Urinary bladder (tissue), 4 donors: ENCODE measurements at places on chromosomes 5 and 9. TPM values are rescaled to one million over a fixed set of nuclear protein-coding genes. Genes with fewer than 3 reads are reported as not detected.

DNA sequence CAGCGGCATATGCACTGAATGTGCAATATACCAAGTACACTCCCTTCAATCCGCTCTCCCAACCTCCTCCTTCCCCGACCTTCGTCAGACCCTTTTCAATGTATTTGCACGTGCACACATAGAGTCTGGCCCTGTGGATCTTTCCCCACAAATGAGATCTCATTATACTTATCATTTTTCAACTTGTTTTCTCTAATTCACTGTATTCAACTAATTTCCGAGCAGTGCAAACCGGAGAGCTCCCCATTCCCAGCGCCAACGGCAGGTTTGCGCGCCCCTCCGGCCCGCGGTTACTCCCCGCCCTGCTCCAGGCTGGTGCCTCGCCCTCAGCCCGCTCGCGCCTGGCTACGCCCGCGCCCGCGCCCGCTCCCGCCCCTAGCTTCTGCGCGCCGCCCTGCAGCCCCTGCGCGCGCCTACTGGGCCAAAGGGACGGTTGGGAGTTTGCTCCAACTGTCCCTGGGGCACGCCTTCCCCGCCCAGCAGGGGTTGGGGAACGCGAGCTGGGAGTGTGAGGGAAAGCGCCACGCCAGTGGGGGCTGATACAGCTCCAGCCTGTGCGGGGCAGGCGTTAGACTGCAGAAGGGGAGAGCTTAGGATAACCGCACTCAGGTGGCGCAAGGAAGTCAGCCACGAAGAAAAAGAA lies 3.3 kb upstream of the CDC20B start:
- no peak for DNase-seq

Gene NR4A3
- polyA plus RNA-seq: 4.8 TPM

Gene ZSWIM6
- polyA plus RNA-seq: 6.0 TPM

- DNase-seq: no peak
These were observed 149.1 kb downstream of the FBXL17 start for GRCh38 chr5:108232805-108233204.

DNA sequence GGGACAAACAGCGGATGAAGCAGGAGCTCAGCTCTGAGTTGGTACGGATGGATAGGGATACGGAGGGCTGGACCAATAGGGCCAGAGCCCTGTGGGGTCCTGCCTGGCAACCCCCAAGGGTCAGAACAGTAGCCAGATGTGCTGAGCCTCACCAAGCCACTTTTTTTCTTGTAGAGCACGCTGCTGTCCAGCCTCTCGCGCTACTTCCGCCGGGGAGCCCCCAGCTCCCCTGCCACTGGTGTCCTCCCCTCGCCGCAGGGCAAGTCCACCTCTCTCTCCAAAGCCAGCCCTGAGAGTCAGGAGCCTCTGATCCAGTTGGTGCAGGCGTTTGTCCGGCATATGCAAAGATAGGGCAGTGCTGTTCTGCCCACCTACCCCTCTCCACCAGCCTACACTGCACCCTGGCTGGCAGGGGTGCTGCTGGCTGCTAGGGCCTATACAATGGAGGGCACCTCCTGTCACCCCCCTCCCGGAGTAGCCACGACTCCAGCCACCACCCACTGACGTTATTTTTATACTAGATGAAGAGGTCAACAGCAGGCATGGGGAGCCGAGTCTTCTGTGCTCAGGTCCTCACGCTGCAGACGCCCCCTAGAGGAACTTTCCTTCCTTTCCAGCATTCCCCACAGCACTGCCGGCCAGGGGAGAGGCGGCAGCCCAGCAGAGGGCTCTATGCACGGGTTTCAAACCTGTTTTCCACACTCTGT lies 21.6 kb downstream of the SH3GLB2 start:
- no peak for DNase-seq

DNA sequence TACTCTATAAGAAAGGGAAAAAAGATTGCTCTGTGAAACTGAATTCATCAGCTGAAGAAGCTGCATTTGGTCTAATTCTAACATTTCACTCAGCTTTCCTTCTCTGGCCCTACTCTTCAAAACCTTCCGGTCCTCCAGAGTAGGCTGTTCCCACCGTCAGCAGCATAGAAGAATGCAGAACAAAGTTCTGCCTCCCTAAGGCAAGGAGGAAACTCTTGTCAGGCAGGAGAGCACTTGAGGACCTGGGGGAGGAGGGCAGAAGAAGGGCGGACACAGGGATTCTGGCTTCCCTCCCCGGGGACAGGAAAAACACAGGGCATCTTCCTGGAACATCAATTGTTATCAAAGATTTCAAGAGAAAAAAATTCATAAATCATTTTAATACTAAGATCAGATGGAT lies 69.2 kb upstream of the SHB start:
- no peak for DNase-seq

Gene CCIN
- polyA plus RNA-seq: 0.38 TPM

Gene FBLL1
- 0.92 TPM for polyA plus RNA-seq

- no peak for DNase-seq
These were observed 107.3 kb downstream of the MTREX start for GRCh38 chr5:55415071-55415470.

GRCh38 chr9:89481538-89481915 lies 16.4 kb downstream of the SEMA4D start:
- DNase-seq: no peak

DNA sequence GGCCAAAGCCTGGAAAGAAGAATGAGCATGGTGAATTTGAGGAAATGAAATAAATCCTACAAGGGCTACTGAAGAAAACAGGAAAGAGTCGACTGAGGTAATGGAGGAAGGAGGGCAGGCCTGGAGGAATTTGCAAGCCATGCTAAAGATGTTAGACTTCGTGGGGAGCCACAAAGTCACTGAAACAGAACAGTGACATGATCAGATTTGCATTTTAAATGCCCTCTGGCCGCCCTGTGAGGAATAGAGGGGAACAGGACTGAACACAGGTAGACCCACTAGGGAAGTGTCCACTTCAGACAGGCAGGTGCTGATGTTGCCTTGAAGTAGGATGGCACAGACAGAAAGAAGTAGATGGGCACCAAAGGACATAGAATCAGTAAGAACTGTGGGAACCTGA lies 42.8 kb upstream of the RLN1 start:
- no peak for DNase-seq

DNA sequence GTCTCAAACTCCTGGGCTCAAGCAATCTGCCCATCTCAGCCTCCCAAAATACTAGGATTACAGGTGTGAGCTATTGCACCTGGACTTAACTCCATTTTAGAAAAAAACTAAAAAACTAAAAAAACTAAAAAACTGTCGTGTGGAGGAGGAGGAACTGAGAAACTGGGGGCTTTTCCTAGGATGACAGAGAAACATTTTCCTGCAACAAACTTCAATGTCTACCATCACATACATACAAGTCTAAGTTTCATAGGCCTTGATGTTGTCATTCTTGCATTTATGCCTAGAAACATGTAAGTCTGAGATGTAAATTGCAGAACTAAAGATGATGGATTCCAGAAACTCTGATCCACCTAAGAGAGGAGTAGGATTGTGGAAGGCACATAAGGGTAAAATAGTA lies 556.8 kb downstream of the RAB3C start:
- no peak for DNase-seq

GRCh38 chr9:99365233-99365980 lies 143.3 kb downstream of the SEC61B start:
- DNase-seq: no peak

Gene EGFLAM
- 6.9 TPM for polyA plus RNA-seq

DNA sequence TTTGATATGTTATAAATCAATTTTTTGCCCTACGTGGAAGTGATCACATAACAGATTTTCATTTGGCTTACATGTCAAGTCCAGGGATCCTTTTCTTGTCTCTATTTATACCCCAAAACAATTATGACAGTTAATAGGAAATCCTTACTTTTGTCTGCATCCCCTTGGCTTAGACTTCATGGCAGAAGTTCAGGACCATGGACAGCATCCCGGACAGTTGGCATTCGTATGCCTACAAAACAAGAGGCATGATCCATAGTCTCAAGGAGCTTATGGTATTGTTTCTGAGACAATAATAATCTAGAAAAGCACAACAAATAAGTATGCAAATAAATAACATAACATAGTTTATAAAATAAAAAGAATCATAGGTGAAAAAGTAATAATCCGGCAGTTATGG lies 214.3 kb upstream of the GRIA1 start:
- DNase-seq: no peak

DNA sequence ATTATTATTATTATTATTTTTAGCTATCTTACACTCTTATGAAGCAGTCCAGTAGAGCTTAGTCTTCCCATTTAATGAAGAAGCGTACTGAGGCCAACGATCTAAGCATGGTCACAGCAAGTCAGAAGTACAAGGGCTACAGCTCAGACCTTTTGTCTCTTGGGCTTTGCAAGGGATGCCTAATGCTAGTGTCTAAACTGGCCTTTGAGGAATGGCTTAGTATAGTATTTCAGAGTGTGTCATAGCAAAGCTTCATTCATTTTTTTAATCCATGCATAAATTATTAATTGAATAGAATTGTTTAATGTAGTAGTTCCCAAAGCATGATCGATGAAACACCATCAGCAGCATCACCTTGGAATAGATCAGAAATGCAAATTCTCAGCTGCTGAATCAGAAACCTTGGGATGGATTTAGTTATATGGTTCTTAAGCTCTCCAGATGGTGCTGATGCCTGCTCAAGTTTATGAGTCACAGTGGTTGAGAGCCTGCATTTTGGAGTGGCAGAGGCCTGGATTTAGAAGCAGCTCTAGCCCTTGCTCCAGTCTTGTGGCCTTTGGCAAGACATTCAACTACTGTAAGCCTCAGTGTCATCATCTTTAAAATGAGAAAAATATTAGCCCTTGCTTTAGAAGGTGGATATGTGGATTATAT lies 6.1 kb downstream of the IL12B start:
- DNase-seq: no peak

DNA sequence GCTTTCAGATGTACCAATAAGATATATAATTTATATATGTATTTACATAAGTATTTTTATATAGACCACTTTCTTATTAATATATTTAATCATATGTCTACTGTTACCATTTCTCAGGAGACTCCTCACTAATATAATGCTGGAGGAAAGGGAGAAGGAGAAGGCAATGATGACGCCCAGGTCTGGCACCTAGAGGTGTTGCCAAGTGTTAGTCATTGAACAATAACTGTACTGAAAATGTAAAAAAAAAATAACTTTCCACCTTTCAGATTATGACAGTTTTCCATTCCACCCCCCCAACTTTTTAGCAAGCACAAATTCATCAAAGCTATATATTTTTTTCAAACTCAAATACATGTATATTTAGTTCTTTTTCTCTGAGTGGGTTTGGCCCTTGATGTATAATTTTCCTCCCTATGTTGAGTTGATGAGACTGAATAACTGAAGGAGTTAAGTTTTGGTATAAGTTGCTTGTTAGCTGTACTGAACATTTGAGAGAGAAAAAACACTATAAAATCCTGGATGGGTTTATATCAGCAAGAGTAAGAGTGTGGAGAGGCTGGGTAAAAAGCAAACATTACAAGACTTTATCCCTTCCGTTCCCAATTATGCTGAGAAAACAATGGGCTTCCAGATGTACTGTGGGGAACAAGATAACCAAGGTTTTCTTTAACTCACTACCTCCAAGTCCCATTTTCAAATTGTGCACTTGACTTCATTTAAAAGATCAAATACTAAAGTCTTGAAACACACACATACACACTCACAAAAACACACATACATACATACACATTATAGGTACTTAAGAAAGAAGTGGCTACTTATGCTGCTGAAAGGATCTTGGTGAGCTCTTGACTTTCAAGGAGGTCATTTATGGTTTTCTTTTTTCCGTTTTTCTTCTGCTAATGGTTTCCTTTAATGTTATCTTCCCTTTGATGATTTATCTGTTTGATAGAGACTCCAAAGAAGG lies 142.8 kb upstream of the IFNE start:
- DNase-seq: no peak

- no peak for DNase-seq
These were observed 86.7 kb downstream of the STK32A start for GRCh38 chr5:147321569-147321968.

DNA sequence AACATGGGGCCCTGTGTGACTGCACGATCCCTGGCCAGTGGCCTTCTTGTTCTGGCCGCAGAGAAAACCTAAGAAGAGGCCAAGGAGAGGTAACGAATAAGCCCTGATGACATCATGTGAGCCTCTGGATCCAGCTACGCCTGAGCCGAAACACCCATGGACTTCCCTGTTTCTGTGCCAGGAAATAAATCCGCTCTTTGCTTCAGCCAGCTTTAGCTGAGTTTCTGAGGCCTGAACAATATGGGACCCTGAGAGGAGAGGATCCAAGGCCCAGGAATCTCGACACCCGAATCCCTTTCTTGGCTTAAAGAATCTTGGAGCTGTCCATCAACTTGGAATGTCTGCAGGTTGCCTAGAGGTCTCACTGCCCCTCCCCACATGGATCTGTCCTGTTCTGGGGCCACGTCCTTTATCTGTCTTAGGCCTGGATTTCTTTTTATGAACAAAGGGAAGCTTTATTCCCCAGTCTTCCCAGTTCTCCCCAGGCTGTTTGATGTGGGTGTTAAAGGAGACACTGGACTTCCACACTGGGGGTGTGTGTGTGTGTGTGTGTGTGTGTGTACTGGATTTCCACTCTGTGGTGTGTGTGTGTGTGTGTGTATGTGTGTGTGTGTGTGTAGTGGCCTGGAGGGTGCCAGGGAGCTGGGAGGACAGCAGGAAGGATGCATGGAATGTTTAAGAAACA lies 13.7 kb downstream of the IER5L start:
- DNase-seq: no peak

DNA sequence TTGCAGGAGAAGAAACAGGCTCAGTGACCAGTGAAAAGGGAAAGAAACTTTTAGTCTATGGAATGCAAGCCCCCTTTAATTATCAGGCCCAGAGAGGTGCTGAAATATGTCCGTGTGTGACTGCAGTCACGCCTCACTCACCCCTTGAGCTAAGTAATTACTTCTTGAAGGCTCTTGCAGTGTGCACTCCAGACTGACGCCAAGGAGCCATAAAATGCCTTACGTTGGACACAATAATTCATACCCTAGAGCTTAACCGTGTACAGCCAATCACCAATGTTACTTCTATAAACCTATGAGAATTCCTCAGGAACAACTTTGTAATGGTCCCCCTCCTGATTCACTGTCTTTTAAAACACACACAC lies 242.2 kb downstream of the SYK start:
- no peak for DNase-seq

Gene IFNA21
- not detected for polyA plus RNA-seq

- no peak for DNase-seq
These were observed 48.1 kb downstream of the TEK start for GRCh38 chr9:27157097-27157496.

Gene SLC46A2
- polyA plus RNA-seq: 1.4 TPM

GRCh38 chr5:180799902-180800801 lies 2.5 kb downstream of the MGAT1 start:
- DNase-seq: no peak

Gene OR1J2
- polyA plus RNA-seq: not detected

Gene KIF12
- polyA plus RNA-seq: 0.11 TPM

- no peak for DNase-seq
These were observed 36.1 kb downstream of the HMCN2 start for GRCh38 chr9:130301483-130302286.
